Inflammatory macrophage treated with lipopolysaccharide for 4 hours (primary cell): ENCODE measurements at places on chromosomes 16 and 17.

GRCh38 chr16:68324780-68325357 is 14.1 kb downstream of the PRMT7 start:
- DNase-seq, result no peak

- DNase-seq, result peak; percentile 20
Observed at GRCh38 chr17:1852327-1852726, 22.5 kb downstream of the RPA1 start.

- DNase-seq, result no peak
Observed at GRCh38 chr17:8668176-8668740, 37.7 kb upstream of the MYH10 start.

GRCh38 chr16:57603115-57604024 is 25.1 kb upstream of the ADGRG1 start:
- peak; percentile 71 for DNase-seq

DNA sequence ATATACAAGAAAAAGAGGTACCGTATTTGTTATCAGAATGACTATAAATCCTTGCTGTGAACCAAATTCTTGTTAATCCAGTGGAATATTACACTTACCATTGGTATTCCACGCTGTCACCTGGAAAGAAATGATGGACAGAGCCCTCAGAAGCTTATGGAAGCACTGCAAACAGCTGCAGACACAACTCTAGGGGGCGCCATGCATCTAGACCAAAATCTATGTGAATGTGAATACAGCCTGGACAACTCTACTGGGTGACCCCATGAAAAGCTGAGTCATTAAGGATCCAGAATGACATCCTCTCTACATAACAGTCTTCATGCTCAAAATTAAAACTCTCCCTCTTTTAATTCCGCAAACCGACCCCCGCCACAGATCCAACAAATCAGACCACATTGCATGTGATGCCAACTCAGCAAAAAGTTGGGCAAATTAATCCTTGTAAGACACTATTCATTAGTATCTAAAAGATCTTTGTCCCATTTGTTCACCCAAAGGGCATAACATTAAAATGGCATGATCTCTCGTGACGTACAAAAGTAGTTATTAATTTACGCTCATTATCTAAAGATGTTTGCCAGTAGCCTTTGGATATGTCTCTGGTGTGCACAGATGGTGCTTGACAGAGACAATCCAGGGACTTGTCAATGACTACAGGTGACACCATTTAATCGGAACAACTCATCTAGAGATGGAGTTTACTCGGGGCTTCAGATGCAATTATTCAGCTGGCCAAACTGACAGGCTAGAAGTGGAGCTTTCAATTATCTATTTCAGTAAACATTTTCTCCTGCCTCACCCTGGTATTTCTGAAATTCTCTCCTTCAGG is 552.7 kb upstream of the PSMD7 start:
- no peak for DNase-seq

GRCh38 chr16:25110387-25110947 is 1.1 kb upstream of the LCMT1 start:
- peak; percentile 40 for DNase-seq

- no peak for DNase-seq
Observed at GRCh38 chr16:48013491-48013901, 142.3 kb downstream of the ABCC12 start.

DNA sequence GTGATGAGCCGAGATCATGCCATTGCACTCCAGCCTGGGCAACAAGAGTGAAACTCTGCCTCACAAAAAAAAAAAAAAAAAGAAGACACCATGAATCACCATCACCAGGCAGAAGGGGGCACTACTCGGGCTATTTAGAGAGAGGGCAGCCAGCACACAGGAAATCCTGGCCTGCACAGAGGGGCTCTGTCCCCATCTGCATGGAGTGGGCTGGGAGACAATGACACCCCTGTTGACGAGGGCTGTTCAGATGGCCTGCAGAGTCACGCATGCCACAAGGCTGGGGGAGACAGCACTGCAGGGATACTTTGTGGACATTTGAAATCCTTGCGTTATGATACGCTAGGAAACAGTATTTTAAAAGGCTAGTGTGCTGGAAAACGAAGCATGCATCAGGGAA is 48.3 kb downstream of the CUEDC1 start:
- peak; percentile 30 for DNase-seq

- no peak for DNase-seq
Observed at GRCh38 chr16:28561557-28562187, 8.0 kb downstream of the SGF29 start.

DNA sequence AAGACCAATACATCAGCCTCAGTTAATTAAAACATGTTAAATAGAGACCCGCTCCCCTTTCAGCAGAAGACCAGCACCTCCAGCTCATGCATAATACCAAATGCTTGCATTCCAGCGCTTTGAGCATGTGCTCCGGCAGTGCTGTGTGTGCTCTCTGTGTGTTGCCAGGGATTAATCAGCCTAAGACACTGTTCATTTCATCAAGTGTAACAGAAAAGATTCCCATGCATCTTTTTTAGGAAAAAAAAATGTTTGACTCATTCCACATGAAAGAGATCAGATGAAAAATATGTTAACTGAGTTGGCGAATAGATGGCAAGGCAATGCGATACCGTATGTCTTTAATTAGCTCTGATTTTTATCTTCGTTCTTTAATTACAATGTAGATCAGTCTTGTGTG is 187.6 kb downstream of the RPTOR start:
- no peak for DNase-seq

DNA sequence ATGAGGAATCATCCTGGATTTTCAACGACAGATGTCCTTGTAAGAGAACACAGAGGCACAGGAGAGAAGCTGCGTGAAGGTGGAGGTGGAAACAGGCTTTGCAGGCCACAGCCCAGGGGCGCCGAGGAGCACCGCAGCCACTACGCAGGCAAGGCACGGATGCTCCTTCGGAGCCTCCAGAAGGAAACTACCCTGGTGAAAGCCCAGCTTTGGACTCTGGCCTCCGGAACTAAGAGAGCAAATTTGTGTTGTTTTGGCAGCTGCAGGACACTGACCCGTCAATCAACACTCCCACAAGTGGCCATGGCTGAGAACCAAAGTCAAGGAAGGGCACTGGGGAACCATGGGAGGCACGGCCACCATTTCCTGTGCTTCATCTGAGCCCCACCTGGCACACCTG is 3.4 kb downstream of the ARL16 start:
- no peak for DNase-seq

DNA sequence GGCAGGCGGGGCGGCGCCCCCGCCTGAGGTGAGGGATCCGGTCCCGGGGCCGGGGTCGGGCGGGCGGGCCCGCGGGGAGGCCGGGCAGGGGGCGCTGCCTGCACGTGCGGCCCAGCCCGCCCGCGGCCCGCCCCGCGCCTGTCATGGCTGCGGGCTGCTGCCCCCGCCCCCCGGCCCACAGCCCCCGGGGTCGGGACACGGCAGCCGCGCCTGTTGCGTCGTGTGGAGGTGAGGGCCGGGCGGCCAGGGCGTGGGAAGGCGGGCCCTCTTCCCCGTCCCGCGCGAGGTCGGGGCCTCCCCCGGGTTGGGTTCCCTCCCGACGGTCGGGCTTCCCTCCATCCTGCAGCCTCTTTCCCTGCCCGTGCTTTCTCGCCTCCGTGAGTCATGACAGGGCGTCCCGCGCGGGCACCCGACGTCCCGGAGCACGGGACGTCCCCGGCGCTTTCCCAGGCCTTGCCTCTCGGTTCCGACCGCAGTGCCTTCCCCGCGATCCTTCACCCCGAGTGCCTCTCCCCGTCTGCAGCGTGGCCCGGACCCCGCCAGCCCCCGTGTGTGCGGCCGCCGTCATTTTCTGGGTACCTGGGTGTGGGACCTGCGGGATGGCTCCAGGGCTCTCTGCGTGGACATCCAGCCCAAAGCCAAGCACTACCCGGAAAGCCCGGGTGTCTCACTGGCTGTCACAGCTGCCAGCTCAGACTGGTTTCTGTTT is 76.7 kb downstream of the CHD9 start:
- DNase-seq, result peak; percentile 81

GRCh38 chr16:14564861-14565687 is 65.0 kb downstream of the PARN start:
- no peak for DNase-seq

DNA sequence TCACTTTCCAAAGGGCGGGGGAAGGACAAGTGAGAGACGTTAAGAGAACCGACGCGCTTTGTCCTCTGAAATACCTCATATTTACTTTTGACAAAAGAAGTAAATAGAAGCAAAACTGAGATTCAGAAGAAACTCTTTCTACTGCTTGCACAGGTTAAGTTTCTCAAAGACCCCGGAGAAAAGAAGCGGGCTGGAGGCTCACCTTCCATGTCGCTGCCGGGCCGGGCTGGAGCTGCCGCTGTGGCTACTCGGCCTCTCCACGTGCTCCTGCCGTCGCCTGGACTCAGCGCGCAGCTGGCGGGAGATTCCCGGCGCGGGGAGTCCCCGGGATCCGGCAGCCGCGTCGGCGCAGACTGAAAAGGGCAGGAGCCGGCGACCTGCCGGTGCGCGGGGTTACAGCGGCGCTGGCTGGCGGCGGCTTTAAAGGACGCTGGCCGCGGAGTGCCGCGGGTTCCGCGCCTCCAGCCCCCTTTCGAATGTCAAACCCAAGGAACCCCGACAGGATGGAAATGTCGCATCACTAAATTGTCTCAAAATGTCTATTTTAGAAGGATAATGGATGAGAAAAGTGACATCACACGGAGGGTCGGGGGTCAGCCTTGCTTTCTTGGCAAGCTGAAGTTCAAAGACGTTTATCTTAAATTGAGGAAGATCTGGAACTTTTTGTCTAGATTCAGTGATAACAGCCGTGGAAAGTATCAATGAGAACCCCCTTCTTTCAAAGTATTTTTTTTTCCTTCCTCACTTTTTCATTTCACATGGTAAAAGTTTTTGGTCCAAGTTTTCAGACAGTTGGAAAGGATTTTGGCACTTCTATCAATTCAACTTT is at the start of gene IKZF3:
Gene IKZF3 (minus strand): TSS at position 395 of the 829 bp plus-strand sequence. CDS start 186 bp downstream, at position 209.
- DNase-seq, result peak; percentile 61

GRCh38 chr16:49967012-49967559 is 57.9 kb upstream of the CNEP1R1 start:
- DNase-seq, result no peak

DNA sequence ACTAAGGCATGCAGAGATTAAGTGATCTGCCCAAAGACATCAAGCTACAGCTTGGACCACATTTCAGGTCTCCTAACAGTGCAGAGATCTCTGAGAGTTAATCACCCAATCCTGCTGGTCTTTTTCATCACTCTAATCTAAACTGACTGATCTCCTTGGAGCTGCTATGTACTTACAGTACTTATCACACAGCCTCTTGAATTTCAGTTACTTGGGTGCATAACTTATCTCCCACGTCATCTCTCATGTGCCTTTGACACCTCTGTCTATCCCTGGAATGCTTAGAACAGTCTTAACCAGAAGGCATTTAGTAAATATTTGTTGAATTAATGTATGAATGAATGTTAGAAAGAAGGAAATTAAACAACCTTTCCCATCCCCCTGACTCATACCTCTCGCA is 139.0 kb downstream of the SNX11 start:
- no peak for DNase-seq

DNA sequence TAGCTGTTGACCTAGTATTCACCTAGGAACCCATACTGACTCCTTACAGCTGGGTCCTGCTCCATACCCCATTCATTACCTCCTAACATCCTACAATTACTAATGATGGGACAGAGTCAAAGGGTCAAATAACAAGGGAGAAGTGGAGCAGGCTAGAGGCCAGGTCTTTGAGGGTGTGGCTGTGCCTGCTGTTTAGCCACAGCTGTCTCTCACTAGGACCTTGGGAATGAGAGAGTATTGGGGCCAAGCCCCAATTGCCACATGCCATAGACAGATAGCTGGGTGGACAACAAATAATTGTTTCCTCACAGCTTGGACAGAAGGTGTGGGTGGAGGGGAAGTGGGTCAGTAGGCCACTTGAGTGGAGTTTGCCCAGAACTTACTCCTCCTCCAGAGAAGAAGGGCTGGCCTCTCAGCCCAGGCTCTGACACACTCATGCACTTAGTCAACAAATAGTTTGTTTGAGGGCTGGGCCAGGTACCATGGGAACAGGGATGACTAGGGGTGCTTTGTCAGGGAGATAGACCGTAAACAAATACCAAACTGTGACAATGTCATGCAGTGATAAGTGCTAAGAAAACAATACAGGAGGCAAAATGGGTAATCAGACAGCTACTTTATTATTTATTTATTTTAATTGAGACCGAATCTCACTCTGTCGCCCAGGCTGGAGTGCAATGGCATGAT is 10.2 kb upstream of the CENPT start:
- peak; percentile 98 for DNase-seq

DNA sequence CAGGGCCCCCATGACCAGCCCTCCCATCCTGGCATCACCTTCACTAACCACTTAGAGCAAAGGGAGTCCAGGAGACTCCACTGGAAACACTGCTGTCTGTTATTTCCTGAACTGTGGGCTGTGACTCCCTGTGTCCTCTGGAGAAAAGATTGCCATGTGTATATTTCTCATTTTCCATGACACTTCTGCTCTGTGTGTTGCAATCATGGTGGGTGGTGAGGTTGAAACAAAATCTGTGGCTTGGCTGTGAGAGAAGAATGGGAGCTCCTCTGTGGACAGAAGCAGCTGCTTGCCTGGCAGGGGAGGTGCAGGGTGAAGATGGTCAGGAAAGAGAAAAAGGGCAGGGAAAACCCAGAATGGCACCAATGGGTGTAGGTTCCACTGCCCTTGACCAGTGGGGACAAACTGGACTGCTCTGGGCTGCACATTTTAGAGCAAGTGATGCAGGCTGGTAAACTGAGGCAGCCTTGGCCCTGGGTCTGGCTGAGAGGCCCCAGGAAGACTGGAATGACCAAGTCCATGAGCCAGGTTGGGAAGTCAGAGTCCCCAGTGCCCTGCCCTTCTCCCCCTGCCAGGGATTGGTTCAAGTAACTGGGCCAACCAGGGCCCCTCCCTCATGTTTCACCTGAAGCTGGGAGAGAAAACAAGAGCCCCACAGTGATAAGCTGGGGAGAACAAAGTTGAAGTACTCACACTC is 314.3 kb downstream of the C16orf95 start:
- DNase-seq, result peak; percentile 65
